ENCODE measurements at places on chromosomes 2 and 18.

DNA sequence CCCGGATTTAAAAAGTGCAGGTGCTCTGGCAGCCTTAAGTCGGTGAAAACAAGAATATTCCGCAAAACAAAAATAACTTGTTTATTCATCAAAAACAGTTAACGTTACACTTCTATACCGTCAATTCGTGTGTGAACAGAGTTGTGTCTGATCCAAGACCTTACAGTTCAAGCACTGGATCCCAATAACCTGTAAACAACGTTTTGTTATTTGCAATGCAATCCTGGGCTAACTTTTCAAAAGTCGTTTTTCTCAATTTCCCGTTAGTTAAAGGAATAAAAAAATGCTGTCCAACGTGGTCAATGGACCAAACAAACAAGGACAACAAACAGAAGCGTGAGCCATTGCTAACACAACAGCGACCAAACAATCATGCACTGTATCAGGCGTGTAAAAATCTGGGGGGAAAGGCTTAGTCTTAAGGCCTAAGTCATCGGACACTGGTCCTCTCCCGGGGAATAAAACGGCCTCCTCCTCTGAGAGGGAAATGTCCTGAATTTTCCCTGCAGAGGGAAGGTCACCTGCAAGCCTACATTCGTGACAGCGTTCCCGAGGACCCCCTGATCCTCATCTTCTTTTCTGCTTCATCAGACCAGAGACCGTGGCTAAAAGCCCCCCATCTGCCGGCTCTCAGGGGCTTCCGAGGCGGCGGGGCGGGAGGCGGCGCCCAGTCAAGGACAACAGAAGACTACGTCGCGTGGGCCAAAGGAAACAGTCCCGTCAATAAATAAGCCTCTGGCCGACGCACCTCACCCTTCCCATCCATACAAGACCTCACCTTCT is 490 bp downstream of the NDUFS1 start:
- DNase-seq, result no peak

DNA sequence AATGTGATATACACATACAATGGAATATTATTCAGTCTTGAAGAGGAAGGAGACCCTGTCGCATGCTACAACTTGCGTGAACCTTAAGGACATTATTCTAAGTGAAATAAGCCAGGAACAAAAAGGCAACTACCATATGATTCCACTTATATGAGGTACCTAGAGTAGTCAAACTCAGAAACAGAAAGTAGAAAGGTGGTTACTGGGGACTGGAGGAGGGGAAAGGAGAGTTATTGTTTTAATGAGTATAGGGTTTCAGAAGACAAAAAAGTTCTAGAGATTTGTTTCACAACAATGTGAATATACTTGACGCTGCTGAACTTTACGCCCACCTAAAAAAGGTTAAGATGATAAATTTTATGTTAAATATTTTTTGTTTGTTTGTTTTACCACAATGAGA is 47.0 kb downstream of the CXCR4 start:
- DNase-seq, result no peak

DNA sequence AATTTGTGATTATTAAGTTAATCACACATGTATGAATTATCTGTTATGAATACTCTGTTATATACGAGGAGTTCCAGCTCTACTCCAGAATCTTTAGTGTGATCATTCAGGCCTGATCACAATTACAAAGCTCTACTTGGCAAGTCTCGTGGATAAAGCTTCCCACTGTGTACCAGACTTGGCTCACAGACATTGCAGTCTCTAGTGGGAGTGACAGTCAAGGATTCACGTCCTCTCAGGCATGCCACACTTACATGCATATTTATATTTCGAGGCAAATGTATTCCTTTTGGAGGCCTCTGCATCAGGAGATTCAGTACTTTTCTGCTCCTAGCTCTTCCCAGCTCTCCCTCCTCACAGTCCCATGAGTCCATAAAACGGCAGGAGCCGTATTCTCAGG is 403.4 kb upstream of the CDH7 start:
- DNase-seq, result no peak

DNA sequence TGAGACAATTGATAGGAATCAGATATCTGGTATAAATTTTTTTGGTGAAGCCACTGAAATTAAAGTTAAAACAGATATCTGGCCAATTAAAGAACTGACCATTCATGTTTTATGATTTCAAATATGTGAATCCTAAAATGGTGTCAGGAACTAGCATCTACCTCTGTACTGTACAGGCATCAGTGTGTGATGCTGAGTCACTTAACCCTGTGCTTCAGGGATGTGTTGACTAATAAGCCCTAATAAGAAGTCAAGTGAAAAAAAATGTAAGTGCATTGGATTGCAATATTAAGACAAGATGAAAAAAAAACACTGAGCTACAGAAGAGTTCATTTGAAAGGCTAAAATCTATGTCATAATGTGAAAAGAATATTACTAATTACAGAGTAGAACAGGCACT is 9.1 kb upstream of the UNC80 start:
- no peak for DNase-seq

GRCh38 chr18:10269261-10269660 is 185.2 kb upstream of the APCDD1 start:
- no peak for DNase-seq

All from GF-D8 (cell line).